ENCODE measurements at places on chromosomes 5 and 9.

GRCh38 chr9:127107929-127108876, 14.2 kb downstream of the ANGPTL2 start:
- no peak for DNase-seq

DNA sequence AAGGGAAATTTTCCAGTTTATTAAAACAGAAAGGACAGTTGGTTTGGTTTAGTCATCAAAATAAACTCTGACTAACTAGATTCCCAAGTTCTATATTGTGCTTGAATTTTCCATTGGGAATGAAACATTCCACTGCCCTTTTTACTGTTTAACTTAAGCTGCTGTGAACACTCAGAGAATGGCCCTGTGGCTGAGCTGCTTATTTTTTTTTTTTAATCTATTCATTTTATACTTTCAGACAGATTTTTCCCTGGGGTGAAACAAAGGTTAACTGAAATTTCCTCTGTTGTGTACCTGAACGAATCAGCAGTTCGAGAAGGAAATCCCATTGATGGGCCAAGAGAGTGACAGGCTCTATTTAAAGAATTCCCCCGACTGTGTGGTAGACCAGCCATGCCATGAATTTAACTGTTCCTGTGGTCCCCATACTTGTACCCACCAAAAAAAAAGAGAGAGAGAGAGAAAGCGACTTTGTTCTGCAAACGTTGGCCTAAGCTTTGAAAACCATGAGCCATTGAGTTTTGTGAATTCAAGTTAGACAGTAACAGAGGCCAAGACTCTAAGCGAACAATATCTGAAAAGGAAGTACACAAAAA, 138.7 kb upstream of the GRHPR start:
- DNase-seq, result no peak

- DNase-seq, result no peak
Observed at GRCh38 chr5:179263391-179264052, 81.7 kb downstream of the ADAMTS2 start.

GRCh38 chr5:41843456-41844370, 26.5 kb downstream of the OXCT1 start:
- DNase-seq, result peak; percentile 27

GRCh38 chr5:168960497-168960896, 340.4 kb downstream of the SLIT3 start:
- no peak for DNase-seq

DNA sequence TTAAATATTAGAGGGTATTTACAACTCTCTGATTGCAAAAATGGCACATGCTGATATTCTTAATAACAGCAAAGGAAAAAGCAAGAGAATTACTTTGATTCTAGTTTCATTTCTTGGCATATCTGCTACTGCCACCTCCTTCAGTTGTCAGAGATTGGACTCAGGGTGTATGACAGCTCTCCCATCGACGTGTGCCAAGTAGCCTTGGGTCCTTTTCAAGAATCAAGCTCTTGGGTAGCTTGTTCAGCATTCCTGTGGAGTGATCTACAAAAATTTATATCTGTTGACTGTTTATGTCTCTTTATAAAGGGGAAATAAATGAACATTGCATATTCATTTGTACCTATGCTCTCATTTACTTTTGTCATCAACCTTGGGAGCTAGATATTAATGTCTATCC, 315.6 kb downstream of the PRR16 start:
- DNase-seq, result no peak

DNA sequence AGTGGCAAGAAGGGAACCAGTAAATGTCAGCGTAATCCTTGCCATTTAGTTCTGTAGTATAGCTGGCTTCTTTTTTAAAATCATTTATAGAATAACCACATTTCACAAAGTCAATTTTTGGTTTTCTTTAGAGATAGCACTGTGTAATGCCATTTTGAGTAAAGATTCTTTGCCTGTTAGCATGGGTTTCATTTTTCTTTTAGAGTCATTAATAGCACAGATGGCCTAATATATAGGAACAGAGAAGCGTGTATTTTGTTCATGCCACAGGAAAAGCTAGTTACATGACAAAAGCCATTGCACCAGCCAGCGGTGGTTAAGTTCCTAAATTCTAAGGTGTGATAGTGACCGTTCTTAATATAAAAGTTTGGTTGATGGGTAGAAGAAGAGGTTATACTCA, 1363.9 kb downstream of the MAT2B start:
- no peak for DNase-seq

DNA sequence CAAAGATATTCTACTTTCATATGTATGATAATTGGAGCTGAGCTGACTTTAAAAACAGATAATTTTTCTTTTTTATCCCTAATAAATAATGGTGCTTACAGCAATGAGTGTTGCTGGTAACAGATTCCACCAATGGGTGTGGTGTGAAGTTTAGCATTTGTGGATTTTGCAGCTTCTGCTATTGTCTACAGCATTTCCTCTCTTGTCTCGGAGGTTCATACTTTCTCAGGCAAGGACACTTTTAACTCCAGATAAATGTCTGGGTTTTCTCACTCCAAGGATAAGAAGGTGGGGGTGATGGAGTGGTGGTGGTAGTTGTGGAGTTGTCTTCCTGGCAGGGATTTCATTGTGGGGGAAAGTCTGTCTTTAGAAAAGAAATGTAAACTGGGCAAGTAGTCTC, 120.0 kb upstream of the CDKN2B start:
- DNase-seq, result no peak

- DNase-seq, result no peak
Observed at GRCh38 chr9:131235480-131235851, 40.8 kb downstream of the FAM78A start.

DNA sequence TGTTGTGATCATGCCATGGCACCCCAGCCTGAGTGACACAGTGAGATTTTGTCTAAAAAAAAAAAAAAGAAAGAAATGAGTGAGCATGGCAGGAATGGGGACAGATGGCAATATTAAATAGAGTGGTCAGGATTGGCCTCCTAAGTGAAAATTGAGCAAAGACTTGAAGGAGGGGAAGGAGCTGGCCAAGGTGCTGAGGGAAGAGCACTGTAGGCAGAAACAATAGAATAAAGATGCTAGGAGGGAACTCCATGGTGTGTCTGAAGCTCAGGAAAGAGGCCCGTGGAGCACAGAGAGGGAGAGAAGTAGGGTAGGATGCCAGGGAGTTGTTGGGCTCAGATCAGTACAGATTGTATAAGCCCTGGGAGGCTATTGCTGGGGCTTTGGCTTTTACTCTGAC, 64.4 kb upstream of the PCAT7 start:
- no peak for DNase-seq

- no peak for DNase-seq
Observed at GRCh38 chr5:19777363-19777762, 210.6 kb downstream of the CDH18 start.

- DNase-seq, result no peak
Observed at GRCh38 chr9:136858452-136858843, 6.3 kb downstream of the MAMDC4 start.

DNA sequence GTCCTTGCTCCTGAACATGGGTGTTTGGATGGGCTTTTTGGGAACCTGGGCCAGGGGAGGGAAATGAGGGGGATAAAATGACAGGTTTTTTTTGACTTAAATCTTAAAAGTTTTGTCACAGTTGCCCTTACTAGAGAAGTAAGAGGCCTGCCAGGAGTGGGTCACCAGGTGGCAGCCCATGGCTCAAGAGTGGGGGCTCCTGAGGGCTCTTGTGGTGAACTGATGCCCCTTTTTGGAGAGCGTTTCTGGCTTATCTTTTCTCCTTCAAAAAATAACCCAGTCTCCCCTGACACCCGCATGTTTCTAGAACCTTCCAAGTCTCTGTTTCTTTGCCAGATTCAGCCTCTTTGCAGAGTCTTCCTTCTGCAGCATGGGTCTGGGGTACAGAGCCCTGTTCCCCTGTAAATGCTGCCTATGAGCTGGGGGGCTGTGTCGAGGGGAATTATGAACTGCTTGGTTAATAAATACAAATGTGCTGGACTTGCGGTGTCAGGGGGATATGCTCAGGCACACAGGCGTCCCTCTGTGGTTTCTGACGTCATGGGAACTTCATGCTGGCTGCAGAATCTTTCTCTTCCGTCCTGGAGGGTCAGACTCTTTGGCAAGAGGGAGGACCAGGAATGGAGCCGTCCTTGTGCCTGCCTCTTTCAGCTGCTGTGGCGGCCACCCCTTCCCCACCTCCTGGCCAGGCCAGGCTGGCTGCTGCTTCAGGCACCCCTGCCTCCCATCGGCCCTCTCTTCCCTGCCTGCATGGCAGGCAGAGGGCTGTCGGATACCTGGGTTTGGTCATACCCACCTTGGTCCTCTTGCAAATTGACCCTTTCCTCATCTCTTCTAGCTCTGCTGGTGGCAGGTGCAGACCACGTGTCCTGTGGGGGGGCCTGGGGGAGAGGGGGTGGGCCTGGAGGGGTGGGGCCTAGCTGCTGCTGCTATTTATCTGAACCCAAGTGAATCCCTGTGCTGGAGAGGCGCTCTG, 30.1 kb downstream of the PTPA start:
- peak; percentile 13 for DNase-seq

- no peak for DNase-seq
Observed at GRCh38 chr5:4700069-4700468, 440.1 kb upstream of the ADAMTS16 start.

DNA sequence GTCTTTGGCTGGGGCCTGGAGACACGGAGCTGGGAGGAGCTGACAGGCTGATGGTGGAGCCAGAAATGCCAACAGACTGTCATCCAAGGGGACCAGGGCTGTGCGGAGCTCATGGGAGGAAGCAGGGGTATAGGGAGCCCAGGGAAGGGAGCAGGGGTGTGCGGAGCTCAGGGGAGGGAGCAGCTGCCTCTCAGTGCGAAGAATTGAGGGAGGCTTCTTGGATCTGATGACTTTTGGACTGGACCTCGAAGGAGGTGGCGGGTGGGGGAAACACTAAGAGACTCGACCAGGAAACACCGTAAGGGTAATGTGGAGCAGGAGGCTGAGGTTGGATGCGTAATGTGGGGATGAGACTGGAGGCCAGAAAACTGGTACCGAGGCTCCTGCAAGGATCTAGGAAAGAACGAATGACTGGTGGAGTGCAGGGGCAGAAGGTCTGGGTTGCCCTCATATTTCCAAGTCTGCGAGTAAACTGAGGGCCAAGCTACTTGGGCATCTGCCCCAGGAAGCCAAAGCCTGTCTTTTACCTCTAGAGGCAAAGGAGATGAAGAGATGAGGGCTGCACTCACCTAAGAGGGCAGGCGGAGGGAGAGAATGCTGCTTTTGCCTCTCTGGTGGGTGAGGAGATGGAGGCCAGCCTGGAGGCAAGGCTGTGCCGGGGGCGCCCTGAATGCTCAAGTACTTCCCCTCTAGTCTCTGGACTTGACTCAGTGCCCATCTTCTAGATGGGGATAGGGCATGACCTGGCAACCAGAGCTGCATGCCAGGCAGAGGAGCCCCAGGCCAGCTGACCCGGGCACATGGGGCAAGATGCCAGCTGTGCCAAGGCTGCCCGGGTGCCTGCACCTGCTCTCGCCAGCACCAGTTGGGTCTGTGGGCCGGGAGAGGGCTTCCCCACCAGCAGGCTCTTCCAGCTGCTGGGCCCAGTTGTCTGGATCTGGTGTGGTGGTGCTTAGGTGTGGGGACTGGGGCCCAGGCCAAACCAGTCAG, 2.3 kb downstream of the PTGS1 start:
- DNase-seq, result no peak

- no peak for DNase-seq
Observed at GRCh38 chr9:107358986-107359385, 75.9 kb downstream of the RAD23B start.

GRCh38 chr5:164497311-164498064, 992.1 kb downstream of the MAT2B start:
- no peak for DNase-seq

GRCh38 chr5:124643336-124643735, 103.1 kb downstream of the ZNF608 start:
- no peak for DNase-seq

DNA sequence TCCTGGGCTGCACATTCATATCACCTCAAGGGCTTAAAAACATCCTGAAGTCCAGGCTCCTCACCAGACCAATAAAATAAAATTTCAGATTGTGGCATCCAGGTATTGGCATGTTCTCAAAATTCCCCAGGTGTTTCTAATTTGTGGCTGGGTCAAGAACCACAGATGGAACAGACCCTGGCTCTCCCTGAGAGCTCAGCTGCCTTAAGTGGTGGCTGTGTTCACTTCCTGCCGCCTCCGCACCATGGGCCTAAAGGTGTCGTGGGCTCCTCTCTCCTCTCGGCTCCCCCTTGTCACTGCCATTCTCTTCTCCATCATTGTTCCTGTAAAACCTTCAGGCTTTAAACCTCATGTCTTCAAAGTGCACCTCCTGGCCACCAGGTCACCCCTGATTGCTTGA, 17.8 kb upstream of the CCNJL start:
- DNase-seq, result no peak

GRCh38 chr5:149141224-149141956, at the start of gene ABLIM3:
Gene ABLIM3 (plus strand): TSS chr5:149141493. CDS start chr5:149142096, 603 bp downstream.
- DNase-seq, result peak; percentile 73

- no peak for DNase-seq
Observed at GRCh38 chr5:156312897-156313694, 13.9 kb upstream of the SGCD start.

DNA sequence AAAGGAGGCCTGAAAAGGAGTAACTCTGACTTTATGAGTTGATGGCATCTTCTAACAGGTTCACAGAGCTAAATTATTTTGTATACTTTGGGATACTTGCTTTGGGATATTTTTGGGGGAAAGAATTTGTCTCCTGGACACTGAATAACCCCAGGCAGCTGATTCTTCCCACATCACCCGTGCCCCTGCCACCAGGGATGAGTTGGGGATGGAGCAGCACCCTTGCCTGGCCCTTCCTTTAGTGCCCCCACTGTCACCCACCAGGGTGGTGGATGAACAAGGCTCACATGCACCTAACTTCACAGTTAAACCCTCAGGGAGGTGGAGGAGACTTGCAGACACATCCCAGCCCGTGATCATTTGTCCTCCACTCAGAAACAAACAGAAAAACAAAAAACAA, 2.3 kb upstream of the ADAMTS2 start:
- DNase-seq, result no peak

DNA sequence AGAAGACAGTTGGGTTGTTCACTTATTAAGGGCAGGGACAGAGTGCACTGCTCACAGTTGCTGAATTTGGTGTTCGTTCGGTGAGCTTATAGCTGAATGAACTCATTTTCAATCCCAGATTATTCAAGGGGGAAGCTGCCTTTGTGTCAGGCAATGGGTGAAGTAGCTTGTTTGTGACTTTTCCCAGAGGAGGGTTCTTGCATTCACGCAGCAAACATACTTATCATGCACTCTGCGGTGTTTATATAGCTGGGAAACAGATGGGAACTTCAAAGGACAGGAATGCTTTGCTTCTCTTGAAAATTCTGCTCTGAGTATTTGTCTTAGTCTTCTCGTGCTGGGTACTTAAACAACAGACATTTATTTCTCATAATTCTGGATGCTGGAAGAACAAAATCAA, 64.7 kb upstream of the ABCA1 start:
- DNase-seq, result no peak

DNA sequence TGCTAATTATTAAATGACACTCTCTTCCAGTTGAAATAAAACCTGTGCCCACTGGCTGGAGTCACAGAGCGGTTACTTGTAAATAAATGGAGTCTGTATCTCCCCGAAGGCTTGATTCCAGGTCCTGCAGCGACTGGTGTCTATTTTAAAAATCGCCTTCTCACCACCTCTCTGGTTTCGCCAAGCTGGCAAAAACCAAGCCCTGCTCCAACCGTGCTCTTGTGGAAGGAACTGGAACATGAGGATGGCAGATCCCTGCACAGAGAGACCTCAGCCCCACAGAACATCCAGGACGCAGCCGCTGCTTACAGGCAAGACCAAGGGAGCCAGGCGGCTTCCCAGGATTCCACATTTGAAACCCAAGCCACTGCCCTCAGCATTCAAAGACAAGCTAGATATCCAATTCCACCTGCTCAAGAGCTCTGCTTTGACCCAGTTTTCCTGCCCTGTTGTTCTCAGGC, 15.0 kb downstream of the SEMA4D start:
- DNase-seq, result no peak

- no peak for DNase-seq
Observed at GRCh38 chr9:35211854-35212253, 50.0 kb downstream of the UNC13B start.

All from CD4-positive, alpha-beta T cell treated with Interleukin-6 for 4 hours (primary cell).